ENCODE measurements at places on chromosomes 7 and 10. TPM values are rescaled to one million over a fixed set of nuclear protein-coding genes. Genes with fewer than 3 reads are reported as not detected.

Gene MLLT10
- total RNA-seq = 51.3 TPM

DNA sequence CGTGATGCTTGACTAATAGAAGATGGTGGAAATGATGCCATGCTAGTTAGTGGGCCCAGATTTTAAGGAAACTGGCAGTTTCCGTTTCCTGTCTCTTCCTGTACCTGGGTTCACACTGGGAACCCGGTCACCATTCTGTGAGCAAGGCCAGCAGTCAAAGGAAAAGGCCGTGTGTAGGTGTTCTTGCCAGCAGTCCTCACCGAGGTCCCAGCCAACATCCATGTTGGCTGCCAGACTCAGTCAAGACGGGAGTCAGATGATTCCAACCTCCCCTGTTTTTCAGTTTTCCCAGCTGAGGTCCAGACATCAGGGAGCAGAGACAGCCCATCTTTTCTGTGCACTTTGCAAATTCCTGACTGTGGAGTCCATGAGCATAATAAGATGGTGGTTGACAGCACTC lies 15.2 kb upstream of the PILRB start:
- H3K27ac ChIP-seq = no peak overlapping the region
- H3K36me3 ChIP-seq = peaks cover 40% of the 10 kb centered on the region
- H3K4me1 ChIP-seq = peaks cover 16% of the 10 kb centered on the region
- H3K4me3 ChIP-seq = no peak overlapping the region

DNA sequence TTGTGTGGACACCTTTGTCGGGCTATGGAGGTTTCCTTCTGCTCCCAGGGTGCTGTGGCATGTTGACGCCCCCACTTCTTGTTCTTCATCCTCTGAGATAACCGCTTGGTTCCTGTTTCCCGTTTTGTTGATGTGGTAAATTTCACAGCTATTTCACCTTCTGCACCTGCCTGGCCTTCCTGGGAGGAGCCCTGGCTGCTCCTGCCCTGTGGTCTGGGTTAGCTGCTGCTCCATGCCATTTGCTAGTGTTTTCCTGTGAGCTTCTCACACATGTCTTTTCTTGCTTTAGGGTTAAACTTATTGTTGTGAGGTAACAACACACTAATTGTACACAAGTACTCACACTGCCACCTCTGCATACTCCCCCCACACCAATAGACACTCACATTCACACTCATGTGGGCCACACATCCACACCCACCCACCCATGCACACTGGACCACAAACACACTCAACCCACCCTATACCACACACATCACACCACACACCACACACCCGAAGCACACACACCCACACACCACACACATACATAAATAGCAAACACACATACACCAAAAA lies 46.5 kb upstream of the MSMB start:
- no peak overlapping the region for H3K4me3 ChIP-seq
- no peaks in the 10 kb centered on the region for H3K36me3 ChIP-seq
- H3K4me1 ChIP-seq = peaks cover 86% of the 10 kb centered on the region

Gene GIMAP1
- total RNA-seq = not detected

DNA sequence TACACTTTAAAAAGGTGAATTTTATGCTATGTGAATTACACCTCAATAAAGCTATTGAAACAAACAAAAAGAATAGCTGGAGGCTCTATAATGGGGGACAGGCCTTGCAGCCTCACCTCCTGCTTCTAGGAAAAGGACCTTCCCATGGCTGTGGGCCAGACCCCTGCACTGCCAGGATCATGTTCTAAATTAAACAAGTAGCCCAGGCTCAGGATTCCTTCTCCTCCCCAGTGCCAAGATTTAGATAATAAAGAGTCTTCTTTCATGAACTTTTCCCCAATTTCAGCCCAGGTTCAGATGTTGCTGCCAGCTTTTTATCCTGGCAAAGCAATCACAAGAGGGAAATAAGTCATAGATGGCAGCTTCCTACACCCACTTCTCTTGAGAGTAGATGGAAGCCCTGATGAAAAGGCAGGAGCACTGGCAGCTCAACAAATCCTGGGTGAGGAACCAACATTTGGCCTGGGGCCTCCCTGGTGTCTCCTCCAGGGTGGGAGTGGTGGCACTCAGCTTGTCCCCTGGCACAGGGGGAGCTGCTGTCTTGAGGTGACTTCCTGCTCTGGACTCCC lies 22.2 kb upstream of the CAMK2B start:
- H3K27ac ChIP-seq = no peak overlapping the region
- H3K27me3 ChIP-seq = no peaks in the 10 kb centered on the region
- no peaks in the 10 kb centered on the region for H3K36me3 ChIP-seq
- no peak overlapping the region for H3K4me3 ChIP-seq
- no peaks in the 10 kb centered on the region for H3K4me1 ChIP-seq

DNA sequence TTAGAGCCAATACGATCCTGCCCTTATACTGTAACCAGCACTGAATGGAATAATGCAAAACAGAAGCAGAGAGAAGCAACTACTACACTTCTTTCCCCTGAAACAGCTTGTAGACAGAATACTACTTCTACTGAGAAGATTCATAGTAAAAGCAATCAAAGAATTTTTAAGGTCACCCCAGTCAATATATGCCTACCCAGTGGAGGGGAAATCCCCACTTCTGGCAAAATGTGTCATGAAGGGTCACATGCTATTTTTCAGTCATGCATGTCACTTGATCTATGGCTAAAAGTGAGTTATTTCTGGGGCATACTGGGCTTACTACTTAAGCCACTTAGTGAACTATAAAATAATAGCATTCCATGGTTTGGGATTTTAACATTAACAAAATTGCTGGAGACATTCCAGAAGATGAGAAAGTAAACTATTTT lies 25.6 kb downstream of the IRF5 start:
- no peaks in the 10 kb centered on the region for H3K27me3 ChIP-seq
- no peak overlapping the region for H3K27ac ChIP-seq
- H3K36me3 ChIP-seq = peaks cover 11% of the 10 kb centered on the region
- no peak for DNase-seq
- no peak overlapping the region for H3K4me3 ChIP-seq

- peak; percentile 17 for DNase-seq
- no peak overlapping the region for H3K27ac ChIP-seq
- no peak overlapping the region for H3K4me3 ChIP-seq
- H3K27me3 ChIP-seq = peaks cover 3% of the 10 kb centered on the region
- H3K36me3 ChIP-seq = no peaks in the 10 kb centered on the region
These were observed 49.9 kb upstream of the MGMT start for GRCh38 chr10:129416956-129417765.

Gene SYT15
- 0.38 TPM for total RNA-seq

DNA sequence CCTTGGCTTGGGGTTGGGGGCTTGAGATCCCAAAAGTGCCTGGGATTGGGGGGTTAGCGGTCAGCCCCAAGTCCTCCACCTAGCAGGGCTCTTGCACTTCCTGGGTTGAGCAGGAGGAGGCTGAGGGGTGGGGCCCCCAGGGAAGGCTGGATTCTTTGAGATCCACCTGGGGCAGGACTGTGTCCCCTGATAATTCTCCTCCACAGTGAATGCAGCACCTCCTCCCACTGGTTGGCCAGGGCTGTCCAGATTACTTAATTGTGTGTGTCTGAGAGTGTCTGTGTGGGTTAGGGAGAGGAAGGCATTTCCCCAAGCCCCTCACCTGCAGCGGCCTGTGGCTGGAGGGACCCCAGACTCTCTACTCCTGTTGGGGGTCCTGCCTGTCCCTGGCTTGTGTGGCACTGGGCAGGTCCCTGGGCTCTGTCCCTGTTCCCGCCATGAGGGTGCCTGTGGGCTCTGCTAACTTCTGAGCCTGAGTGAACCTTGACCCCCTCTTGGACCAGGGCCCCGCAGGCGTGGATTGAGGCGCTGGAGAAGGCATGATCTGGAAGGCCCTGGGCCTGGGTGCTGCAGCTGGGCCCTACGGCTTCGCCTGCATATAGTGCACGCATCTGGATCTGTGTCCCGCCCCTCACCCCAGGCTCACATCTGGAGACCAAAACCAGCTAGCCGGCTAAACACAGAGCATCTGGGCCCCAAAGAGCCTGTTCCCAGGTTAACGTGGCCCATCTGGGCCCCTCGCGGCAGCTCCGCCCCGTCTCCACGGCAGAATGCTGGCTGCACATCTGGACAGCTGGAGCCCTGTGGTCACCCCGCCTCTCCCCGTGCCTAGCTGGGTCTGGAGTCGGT lies 10.4 kb downstream of the TMEM270 start:
- H3K27me3 ChIP-seq = 0 out of 3 replicates have a peak, but pooled peaks cover 3% of the 10 kb centered on the region
- DNase-seq = no peak
- peaks cover 49% of the 10 kb centered on the region for H3K4me1 ChIP-seq
- no peak overlapping the region for H3K27ac ChIP-seq
- H3K4me3 ChIP-seq = peak overlapping the region; percentile 63

- no peak for DNase-seq
- no peaks in the 10 kb centered on the region for H3K4me1 ChIP-seq
- no peaks in the 10 kb centered on the region for H3K36me3 ChIP-seq
These were observed 69.6 kb downstream of the CYP26A1 start for GRCh38 chr10:93143281-93143680.

Gene ADRA2A
- total RNA-seq = not detected

Gene CTNNA3
- not detected for total RNA-seq

DNA sequence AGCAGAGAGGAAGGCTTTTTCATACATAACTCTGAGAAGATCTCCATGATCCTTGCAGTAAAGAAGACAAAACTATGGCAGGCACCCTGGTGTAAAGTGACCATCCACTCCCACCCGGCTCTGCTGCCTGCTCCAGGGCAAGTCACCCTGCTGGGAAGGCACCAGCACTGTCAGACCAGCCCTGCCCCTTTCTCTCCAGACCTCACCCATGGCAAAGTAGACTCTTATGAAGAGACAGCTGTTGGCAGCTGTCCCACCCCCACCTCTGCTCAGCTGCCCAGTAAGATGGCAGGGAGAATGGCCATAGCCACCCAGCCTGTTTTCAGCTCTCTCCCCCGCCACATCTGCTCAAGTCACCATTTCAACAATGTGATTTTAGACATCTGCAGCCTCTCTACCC lies 8.6 kb upstream of the ZMIZ2 start:
- H3K36me3 ChIP-seq = no peaks in the 10 kb centered on the region
- H3K27ac ChIP-seq = no peak overlapping the region
- DNase-seq = no peak
- no peak overlapping the region for H3K4me3 ChIP-seq
- peaks cover 18% of the 10 kb centered on the region for H3K4me1 ChIP-seq

DNA sequence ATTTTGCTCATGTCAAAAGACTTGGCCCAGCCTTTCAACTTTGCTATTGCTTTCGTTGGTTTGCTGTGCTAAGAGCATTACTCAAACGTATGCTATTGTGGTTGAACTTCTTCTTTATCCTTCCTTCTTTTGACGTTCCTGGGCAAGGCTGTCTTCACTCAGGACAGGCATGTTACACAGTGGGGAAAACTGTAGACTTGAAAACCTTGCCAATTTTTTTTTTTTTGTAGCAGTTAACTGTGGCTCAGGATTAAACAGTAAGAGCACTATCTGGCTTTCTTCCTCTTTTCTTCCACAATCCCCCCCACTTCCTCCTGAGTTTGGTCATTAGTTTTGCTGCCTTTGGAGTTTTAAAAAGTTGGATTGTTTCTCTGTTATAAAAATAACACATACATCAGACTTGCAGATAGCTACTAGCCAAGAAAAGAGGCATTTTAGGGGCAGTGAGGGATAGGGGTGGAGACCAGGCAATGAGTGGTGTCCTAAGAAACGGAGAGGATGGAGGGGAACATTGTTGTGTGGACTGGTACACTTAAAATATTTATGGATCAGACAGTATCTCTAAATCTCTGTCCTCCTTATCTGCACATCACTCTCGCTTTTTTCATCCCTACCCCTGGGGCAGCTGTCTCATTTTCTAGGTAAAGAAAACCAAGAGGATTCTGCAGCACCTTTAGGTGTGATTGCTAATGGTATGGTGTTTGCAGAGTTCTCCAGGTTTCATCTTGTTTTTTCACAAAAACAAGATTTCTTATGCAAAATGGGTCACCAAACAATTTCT lies 181.7 kb downstream of the LRMDA start:
- no peak overlapping the region for H3K4me3 ChIP-seq
- no peaks in the 10 kb centered on the region for H3K36me3 ChIP-seq
- H3K4me1 ChIP-seq = peaks cover 28% of the 10 kb centered on the region
- no peaks in the 10 kb centered on the region for H3K27me3 ChIP-seq

Gene TIMM23B
- 13.0 TPM for total RNA-seq

- no peak overlapping the region for H3K27ac ChIP-seq
- no peaks in the 10 kb centered on the region for H3K36me3 ChIP-seq
- no peaks in the 10 kb centered on the region for H3K4me1 ChIP-seq
- no peak for DNase-seq
These were observed 521.1 kb upstream of the POT1 start for GRCh38 chr7:125450749-125451148.

DNA sequence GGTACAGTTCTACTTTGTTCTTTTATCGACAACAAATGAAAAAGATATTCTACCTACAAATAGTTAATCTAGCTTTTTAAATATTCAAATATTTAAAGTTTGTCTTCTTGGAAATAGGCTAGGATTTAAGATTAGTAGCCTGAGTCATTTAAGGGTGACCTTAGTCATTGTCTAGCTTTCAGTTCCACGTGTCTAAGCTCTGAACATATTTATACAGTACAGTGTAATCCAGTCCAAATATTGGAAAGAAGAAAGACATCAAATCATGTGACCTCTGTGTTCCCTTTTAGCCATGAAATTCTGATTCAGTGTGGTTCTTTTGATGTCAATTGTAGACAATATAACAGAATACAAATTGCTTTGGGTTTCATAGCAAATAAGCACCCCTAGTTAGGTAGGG lies 121.1 kb downstream of the MALRD1 start:
- no peaks in the 10 kb centered on the region for H3K36me3 ChIP-seq
- DNase-seq = peak; percentile 3
- no peak overlapping the region for H3K4me3 ChIP-seq
- H3K27ac ChIP-seq = no peak overlapping the region
- H3K4me1 ChIP-seq = no peaks in the 10 kb centered on the region
- no peaks in the 10 kb centered on the region for H3K27me3 ChIP-seq

GRCh38 chr7:66957595-66958290 lies 36.7 kb downstream of the TMEM248 start:
- DNase-seq = no peak
- no peaks in the 10 kb centered on the region for H3K27me3 ChIP-seq
- no peak overlapping the region for H3K27ac ChIP-seq
- peaks cover 25% of the 10 kb centered on the region for H3K4me1 ChIP-seq

GRCh38 chr10:90788968-90789367 lies 68.9 kb downstream of the HTR7 start:
- H3K4me1 ChIP-seq = no peaks in the 10 kb centered on the region
- no peak overlapping the region for H3K27ac ChIP-seq
- no peak overlapping the region for H3K4me3 ChIP-seq
- DNase-seq = no peak

Gene UNC5B
- not detected for total RNA-seq

Gene SPDYE9
- not detected for total RNA-seq

Gene POLR1F
- total RNA-seq = 25.3 TPM

Gene HMX2
- total RNA-seq = not detected

Gene NKX6-2
- total RNA-seq = not detected

DNA sequence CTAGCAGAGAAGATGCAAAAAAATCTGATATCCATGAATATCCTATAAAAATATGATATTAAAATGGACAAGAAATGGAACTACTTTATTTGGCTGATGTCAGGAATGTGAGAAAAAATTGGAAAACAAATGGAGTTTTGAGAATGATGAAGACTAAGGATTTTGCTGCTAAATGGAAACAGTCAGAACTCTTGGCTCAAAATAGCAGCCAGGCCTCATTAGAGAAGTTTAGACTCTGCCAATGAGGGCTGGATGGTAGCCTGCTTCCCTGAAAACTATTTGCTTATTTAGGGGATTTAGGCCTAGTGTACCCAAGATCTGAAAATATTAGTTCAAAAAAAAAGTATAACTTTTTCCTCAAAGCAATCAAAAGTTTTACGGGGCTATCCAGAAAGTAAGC lies 458.5 kb downstream of the TFEC start:
- H3K4me3 ChIP-seq = no peak overlapping the region
- DNase-seq = no peak
- H3K27ac ChIP-seq = no peak overlapping the region
- no peaks in the 10 kb centered on the region for H3K4me1 ChIP-seq

Data from HepG2 (cell line).